ENCODE measurements at places on chromosomes 7 and 10.

DNA sequence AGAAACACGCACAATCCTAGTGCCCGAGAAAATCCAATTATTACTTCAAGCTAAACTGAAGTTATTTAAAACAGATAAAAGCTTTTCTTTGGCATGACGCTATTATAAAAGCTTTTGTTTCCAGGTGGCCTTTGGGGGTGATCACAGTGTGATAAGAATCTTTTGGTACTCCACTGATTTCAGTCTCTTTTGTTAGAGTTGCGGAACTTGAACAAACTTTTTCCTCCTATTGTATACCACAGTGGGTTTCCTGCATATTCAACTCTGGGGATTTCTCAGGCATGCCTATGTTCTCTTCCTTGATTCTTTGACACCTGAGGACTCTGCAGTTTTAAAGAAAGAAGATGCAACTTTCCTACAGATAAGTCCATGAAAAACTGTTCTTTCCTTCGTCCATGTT is 99.7 kb upstream of the PITRM1 start:
- DNase-seq, result no peak

GRCh38 chr7:24337180-24337579 is 53.2 kb downstream of the NPY start:
- DNase-seq, result no peak

DNA sequence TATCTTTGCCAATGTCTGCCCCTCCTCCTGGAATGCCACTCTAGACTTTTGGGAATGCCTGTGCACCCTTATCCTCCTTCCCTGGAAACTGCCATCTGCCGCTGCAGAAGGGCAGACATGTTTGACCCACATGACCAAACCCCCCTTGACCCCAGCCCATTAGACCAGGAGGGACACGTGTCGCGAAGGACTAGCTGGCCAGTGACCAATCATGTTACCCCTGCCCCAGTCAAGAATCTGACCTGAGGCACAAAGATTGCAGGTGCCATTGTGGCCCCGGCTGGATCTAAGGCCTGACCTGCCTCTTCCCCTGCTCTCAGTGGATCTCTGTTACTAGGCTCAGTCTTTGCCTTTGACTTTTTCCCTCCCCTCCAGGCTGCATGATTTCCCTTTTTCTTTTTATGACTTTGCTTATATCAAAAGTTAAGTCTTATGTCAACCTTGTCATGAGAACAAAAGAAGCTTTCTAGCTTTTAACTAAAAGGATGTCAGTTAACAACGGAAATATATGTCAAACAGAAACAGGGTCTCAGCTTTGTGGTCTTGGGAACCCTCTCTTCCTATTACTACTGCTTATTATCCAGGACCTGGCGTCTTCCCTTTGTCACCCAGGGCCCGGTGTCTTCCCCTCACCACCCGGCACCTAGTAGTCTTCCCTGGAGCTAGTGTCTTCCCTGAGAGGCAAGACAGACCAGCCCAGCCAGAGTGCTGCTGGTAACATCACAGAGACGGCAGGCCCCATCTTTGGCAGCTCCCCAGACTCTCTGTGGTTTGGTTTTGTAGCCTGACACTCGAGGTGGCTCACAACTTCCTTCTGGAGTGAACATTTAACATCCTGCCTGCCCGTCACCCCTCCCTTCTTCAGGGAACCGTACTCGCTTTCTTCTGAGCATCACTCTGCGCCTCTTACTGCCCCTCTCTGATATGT is 24.4 kb upstream of the PPIF start:
- DNase-seq, result peak; percentile 79

DNA sequence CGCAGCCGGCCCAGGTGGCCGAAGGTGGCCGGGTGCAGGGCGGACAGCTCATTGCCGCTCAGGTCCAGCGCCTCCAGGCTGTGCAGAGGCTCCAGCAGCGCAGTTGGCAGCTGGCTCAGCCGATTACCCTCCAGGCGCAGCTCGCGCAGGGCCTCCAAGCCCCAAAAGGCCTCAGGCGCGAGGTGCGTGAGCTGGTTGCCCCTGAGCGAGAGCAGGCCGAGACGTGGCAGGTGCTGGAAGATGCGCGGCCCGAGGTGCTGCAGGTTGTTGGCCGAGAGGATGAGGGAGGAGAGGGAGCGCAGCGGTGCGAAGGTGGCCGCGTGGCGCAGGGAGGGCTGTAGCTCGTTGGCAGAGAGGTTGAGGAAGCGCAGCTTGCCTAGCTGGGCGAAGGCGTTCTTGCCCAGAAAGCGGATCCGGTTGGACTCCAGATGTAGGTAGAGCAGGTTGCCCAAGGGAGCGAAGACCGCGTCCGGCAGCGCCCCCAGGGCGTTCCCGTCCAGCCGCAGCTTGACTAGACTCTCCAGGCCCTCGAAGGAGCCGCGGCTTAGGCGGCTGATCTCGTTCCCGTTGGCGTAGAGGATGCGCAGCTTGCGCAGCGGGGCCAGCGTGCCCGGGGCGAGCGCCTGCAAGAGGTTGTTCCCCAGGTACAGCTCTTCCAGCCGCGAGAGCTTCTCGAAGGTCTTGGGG is 923 bp downstream of the TRIL start:
- DNase-seq, result no peak

DNA sequence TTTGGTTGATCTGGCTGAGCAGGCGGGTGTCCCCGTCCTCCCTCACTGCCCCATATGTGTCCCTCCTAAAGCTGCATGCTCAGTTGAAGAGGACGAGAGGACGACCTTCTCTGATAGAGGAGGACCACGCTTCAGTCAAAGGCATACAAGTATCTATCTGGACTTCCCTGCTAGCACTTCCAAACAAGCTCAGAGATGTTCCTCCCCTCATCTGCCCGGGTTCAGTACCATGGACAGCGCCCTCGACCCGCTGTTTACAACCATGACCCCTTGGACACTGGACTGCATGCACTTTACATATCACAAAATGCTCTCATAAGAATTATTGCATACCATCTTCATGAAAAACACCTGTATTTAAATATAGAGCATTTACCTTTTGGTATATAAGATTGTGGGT is 26.9 kb upstream of the TRIM56 start:
- DNase-seq, result peak; percentile 61

DNA sequence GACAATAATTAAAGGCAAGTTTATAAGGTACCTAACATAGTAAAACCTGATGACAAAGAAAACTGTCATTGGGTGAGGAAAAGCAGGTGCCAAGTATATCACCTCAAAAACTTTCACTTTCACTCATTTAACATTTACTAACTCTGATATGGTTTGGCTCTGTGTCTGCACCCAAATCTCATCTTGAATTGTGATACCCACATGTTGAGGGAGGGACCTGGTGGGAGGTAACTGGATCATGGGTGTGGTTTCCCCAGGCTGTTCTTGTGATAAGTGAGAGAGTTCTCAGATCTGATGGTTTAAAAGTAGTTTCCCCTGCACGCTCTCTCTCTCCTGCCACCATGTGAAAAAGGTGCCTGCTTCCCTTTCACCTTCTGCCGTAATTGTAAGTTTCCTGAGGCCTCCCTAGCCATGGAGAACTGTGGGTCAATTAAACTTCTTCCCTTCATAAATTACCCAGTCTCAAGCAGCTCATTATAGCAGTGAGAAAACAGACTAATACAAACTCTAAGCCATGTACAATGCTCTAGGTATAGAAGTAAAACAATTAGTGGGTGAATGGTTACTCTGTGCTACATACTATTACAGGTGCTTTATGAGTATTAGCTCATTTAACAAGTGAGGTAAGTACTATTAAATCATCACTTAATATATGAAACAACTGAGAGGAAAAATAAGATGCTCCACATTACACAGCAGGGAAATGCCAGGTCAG is 199.0 kb downstream of the CHCHD3 start:
- peak; percentile 3 for DNase-seq

DNA sequence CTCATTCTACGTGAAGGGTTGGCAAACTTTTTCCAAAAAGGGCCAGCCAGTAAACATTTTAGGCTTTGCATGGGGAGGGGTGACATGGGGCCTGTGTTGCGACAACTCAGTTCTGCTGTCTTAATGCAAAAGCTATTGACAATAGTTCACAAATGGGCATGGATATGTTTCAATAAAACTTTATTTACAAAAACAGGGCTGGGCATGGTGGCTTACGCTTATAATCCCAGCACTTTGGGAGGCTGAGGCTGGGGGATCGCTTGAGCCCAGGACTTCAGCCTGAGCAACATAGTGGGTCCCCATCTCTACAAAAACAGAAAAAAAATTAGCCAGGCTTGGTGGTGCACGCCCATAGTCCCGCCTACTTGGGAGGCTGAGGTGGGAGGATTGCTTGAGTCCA is 141.1 kb downstream of the SVIL start:
- DNase-seq, result no peak

- DNase-seq, result no peak
These were observed 359.8 kb upstream of the KLF6 start for GRCh38 chr10:4144817-4145216.

DNA sequence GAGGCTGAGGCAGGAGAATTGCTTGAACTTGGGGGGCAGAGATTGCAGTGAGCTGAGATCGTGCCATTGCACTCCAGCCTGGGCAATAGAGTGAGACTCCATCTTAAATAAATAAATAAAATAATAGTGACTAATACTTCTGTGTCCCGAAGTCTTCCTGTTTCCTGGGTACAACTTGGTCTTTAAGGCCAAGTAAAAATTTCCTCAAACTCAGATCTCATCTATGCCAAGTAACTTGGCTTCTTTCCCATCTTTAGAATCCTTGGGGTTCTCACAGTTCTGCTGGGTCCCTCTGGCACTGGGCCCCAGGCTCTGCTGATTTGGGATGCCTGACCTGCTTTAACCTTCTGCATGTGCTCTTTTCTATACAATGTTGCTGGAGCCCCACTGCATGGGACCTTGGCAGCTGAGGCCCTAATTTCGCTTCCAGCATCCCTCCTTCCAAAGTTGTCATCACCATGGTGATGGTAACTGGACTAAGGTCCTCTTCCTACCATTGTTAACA is 22.7 kb upstream of the AKR1B10 start:
- no peak for DNase-seq

- no peak for DNase-seq
These were observed 36.8 kb downstream of the SP8 start for GRCh38 chr7:20749906-20750305.

GRCh38 chr7:47323904-47324303 is 258.0 kb downstream of the TNS3 start:
- DNase-seq, result no peak

- DNase-seq, result no peak
These were observed 66.3 kb downstream of the MTERF1 start for GRCh38 chr7:91814189-91814588.

GRCh38 chr10:29804025-29804852 is 169.5 kb upstream of the SVIL start:
- peak; percentile 37 for DNase-seq

GRCh38 chr10:110841767-110842267 is 29.9 kb upstream of the PDCD4 start:
- no peak for DNase-seq

- no peak for DNase-seq
These were observed 140.6 kb upstream of the HPS1 start for GRCh38 chr10:98587156-98587837.

DNA sequence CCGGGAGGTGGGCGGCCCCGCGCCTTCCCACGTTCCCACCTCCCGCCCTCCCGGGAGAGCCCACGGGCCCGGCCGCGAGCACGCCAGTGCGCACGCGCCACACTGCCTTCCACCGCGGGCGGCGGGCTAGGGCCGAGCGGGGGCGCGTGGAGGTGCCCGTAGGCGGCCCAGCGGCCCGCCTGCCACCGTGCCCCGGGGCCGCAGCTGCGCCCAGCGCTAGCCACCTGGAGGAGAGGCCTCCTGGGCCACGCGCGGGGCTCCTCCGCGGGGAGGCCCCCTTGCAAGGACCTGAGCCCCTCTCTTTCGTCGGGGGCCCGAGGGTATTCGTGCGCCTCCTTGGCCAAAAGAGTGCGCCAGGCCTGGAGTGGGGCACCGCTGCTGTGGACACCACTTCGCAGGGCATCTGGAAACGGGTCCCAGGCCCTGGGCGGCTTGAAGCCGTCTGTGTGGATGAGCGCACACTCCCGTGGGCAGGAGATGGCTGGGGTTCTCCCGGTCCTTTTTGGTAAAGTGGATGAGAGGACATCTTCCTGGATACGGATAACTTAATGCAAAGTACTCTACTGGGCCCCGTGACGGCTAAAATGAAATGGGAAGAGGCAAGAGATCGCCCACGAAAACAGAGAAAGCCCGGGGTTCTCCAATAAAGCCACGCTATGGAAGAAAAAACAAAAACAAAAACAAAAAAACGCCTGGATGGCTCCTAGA is 9.0 kb upstream of the EBF3 start:
- DNase-seq, result no peak

DNA sequence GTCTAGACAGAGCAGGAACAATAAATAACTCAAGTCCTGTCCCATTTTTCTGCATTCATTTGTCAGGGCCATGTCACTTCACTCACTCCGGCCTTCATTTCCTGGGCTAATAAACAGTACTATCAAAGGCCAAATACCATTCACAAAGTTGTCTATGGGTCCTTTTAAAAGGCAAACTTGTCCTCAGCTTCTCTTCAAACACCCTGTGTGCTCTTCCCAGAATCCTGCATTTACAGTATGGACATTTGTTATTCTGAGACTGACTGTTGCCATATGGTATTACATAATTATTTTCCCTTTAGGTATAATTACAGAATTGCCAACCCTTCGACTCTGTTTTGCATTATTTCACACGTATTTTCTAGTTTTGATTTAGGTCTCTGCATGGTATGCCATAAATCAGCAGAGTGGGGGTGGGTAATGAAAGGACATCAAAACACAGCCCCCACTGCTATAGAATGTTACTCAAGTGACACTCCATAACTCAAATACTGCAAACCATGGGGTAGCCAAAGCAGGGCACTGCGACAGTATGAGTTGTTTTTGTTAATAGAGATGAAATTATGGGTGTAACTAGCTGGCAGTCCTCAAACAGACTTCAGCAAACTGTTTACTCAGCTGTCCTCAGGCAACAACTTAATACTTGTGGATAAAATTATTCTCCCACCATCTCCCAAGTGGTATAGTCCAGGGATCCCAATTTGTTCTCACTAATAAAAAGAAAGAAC is 183.7 kb downstream of the TRIL start:
- DNase-seq, result no peak

DNA sequence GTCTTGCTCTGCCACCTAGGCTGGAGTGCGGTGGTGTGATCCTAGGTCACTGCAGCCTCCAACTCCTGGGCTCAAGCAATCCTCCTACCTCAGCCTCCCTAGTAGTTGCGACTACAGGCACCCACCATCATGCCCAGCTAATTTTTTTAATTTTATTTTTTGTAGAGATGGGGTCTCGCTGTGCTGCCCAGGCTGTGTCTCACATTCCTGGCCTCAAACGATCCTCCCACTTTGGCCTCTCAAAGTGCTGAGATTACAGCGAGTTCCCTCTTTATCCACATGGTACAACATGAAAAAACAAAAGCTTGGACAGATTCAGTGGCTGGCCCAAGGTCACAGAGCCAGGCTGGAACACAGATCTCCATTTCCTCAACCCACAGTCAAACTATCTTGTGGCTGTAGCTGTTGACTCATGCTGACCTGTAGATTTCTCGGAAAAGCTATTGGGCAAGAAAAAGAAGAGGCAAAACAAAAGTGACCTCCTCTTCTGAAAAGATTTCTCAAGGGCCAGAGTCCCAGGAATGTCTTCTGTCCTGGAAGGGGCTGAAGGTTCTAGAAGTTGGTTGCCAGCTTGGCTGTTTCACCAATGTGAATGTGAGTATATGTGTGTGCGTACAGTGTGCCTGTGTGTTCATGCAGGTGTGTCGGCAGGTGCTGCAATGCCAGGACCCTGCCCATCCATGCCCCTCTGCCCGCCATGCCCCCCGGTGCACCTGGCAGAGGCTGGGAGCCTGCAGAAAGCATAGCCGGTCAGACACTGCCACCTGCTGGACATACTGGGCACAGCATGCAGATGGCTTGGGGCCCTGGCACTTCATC is 28.4 kb downstream of the TMEM130 start:
- peak; percentile 76 for DNase-seq
